ENCODE measurements at places on chromosomes 11 and 22.

DNA sequence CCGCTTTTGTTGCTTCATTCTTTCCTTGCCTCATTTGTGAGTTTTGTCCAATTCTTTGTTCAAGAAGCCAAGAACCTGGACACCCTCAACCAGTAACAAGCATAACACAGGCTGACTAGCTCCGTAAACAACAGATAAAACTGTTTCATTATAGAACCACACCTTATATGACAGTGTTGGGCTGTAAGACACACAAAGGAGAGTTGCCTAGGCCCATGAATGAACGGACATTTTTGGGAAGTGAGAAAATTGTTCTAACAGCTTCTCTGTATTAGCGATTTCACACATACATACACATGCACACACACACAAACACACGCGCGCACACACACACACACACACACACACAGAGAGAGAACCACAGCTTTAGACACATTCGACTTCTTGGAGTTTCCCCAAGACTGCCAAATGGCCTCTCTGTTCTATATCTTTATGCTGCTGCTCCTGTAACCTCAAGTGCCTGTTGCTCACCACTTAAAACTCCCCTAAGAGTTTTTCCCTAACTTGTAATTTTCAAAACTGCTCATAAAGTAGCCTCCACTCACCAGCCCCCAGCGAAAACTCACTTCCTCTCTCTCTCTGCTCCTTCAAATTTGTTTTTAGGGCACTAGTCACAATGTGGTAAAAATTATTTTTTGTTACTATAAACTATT lies 35.9 kb downstream of the CTSC start:
- DNase-seq = no peak

GRCh38 chr11:8690374-8691342 lies 8.1 kb downstream of the RPL27A start:
- DNase-seq = no peak

DNA sequence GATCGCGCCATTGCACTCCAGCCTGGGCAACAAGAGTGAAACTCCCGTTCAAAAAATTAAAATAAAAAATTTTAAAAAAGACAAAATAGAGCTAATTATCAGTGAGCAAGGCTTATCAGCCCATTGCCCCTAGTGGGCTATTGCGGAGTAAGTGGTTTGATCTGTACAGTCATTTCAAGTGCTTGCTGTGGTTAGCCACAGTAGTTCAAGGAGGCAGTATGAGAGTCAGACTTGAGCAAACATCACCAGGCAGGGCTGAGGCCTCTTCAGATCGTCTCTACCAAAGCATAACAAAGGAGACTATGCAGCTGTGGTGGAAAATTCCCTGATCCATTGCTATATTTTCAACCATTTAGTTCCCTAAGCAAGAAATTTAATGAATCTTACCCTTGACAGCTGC lies 4.3 kb upstream of the SBF2 start:
- DNase-seq = no peak

- no peak for DNase-seq
Observed at GRCh38 chr11:63699896-63700295, 18.6 kb downstream of the RTN3 start.

GRCh38 chr22:50713571-50714056 lies 24.4 kb upstream of the ACR start:
- DNase-seq = no peak

- DNase-seq = no peak
Observed at GRCh38 chr22:44701187-44701790, 715 bp upstream of the PRR5 start.

- DNase-seq = no peak
Observed at GRCh38 chr22:45316796-45317526, 7.2 kb downstream of the FAM118A start.

DNA sequence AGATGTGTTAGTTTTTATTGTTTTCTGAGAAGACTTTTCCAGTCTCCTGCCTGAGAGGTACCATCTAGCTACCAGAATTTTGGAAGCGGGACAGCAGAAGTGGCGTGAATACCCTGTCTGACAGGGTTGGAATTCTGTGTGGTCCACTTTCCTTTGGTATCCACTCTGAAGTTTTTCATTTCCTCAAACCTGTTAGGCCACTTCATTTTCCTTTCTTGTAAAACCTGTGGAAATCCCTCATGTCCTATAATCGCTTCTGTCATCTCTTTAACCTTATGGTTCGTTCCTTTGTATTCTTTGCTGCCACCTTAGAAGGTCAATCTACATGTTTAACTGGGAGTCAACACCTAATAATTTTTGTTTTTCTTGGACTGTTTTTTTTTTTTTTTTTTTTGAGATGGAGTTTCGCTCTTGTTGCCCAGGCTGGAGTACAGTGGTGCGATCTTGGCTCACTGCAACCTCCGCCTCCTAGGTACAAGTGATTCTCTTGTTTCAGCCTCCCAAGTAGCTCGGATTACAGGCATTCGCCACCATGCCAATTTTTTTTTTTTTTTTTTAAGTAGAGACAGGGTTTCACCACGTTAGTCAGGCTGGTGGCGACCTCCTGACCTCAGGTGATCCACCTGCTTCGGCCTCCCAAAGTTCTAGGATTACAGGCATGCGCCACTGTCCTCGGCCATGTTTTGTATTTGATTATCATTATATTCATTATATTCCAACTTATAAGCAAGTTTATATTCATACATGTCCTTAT lies 7.1 kb downstream of the SFI1 start:
- DNase-seq = no peak

DNA sequence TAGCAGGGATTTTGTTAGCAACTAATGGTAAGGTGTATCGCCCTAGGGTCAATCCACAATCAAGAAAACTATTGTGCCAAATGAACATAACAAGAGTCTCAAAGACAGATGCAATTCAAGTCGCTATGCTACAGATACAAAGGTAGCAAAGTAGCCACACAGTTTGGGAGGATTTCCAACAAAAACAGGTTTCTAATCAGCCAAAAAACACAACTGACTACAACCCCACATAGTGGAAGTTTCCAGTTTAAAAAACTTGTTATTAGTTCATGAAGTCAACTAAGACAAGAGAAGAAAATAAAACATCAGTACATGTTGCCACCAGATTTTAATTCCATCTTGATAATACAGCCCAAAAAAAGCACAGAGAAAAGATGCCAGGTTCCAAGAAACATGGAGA lies 38.0 kb downstream of the MYH9 start:
- no peak for DNase-seq

Measured in stimulated activated CD4-positive, alpha-beta T cell treated with anti-CD3 and anti-CD28 coated beads, TNF-alpha, amount 100 ng/mL, for 4 hours (primary cell).